ENCODE measurements at places on chromosomes 6 and 20.
A peak's percentile ranks its signal among the peaks of the same experiment; 100 is the strongest.

DNA sequence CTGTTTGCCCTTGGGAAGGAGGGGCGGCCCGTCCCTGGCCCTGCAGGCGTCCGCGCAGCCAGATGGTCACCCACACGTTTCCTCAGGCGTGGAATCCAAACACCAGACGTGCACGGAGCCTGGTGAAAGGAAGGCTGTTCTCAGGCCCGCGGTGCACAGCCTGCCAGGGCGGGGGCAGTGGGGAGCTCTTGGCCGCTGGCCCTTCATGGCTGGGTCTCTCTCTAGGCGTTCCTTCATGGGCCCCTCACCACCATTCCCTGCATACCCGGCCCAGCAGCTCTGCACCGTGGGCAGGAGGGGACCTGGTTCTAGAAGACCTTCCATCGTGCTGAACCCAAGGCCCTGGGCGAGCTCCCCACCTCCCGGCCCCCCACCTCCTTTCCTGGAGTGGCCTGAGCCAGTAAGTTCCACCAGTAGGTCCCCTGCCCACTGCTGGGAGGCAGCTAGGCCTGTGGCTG, 30.4 kb upstream of the SMOC2 start:
- no peak for DNase-seq

- no peak for DNase-seq
These were observed 488.3 kb downstream of the COL12A1 start for GRCh38 chr6:74717591-74717990.

GRCh38 chr6:139927742-139928305, 553.4 kb upstream of the CITED2 start:
- DNase-seq: no peak

GRCh38 chr20:5146871-5147592, 20.2 kb downstream of the CDS2 start:
- no peak for DNase-seq

DNA sequence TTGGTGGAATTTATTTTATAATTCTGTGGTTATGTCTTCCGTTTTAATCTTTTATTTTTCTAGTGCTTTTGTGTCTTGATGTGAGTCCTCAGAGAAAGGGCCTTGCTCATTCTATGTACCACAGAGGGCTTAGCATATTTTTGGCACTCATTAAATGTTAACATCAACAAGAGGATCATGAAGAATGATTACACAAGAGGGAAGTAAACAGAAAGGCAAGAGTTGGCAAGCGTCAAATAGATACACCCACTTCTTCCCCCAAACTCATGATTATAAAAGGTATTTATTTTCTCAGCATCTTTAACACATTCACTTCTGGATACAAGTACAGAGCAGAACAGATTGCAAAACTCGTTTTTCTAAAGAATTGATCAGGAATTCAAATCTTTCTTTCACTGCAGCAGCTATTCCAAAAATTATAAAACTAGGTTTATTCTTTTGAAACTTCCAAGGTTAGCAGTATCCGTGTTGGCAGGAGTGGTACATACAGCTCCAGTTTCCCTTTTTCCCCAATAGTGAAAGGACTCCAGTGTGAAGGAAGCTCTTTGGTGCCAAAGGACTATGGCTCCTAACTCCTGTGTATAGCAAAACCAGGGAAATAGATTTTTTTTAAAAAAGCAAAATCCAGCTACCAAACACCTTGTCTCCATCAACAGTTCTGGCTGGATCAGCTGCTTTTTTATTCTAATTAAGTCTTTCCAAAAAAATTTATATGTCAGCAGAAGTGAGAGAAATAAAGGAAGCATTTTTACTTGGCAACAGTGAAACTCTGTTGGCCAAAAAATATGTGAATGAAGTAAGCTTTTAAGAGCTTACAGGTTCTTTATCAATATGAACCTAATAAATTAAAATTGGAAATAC, 221.9 kb downstream of the ADGRG6 start:
- DNase-seq: no peak

DNA sequence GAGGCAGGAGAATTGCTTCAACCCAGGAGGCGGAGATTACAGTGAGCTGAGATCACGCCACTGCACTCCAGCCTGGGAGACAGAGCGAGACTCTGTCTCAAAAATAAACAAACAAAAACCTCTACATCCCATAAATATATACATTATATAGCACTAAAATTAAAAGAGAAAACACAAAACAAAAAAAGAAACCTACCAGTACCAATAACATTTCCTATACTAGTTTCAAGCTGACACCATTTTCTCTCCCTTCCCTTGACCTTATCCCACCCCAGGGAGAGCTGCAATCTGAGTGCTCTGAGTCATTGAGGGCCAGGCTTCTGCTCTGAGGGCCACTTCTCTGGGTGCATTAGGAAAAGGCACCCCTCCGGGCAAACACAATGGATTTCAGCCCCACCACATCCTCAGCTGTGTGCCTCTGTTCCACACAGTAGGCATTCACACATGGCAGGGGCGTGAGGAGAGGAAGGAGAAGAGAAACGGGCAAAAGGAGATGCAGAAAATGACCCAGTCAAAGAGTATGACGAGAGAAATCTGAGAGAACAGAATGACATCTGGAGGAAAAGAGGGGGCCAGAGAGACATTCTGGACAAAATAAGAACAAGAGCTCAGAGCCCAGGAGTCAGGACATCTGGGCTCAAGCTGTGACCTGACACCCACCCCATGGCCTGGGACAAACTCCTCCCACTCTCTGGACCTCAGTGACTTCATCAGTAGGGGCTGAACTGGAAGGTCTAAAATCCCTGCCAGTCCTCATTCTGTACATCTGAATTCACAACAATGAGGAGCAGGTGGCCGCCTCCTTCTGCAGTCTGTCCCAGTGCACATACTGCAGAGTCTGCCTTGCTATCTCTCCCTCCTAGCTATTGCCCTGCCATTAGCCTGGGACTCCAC, 18.2 kb downstream of the TRIM26 start:
- no peak for DNase-seq

DNA sequence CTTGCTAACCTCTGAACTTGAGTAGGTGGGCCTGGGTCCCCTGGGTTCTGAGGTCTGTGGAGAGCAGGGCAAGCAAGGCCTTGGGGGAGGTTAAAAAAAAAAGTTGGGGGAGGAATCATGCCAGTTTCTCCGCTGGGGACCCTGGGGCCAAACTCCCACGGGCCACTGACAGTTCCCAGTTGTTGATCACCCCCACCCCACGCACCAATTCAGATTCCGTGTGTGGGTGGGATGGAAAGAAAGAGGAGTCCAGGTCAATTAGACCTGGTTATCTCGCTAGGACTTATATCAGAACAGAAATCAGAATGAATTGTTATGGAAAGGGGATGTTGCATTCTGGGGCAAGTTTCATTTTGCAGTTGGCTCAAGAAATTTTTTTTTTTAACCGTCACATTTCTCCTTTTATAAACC, 46.7 kb upstream of the SUPT3H start:
- no peak for DNase-seq

- DNase-seq: no peak
These were observed 830.9 kb upstream of the GJE1 start for GRCh38 chr6:141301779-141302178.

DNA sequence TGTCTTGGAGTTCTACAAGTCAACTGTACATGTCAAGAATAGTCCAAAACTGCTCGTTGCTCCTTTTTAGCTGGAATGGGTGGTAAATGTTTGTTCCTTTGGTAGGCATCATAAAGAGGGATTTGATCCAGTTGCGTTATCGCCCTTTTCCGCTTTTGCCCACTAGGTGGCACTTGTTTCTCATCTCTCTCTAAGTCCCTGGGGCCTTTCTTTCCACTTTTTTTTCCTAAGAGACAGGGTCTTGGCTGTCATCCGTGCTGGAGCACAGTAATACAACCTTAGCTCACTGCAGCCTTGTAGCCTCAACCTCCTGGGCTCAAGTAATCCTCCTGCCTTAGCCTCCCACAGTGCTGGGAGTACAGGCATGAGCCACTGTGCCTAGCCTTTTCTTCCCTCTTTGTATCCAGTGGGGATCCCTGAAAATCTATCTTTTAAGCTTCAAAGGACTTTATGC, 20.7 kb downstream of the GTPBP2 start:
- no peak for DNase-seq

GRCh38 chr6:124963416-124963785, 1.2 kb downstream of the RNF217 start:
- no peak for DNase-seq

GRCh38 chr20:20184149-20184548, 131.8 kb downstream of the CFAP61 start:
- no peak for DNase-seq

DNA sequence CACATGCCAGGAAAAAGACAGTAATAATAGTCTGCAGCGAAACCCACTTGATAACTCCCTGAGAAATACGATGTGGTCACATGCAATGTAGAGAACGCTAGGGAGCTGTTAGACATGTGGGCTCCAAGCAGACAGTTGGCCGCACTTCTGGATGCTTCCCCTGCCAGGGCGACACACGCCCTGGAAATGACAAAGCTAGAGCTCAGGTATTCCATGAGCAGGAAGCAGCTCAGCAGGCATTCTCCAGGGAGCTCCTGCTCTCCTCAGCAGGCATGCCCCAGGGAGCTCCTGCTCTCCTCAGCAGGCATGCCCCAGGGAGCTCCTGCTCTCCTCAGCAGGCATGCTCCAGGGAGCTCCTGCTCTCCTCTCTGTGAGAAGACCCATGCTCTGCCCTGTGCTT, 52.4 kb upstream of the NXT1 start:
- DNase-seq: peak; percentile 59

GRCh38 chr6:111087871-111088667, 766 bp downstream of the SLC16A10 start:
- no peak for DNase-seq

GRCh38 chr6:146546443-146547043, 2.9 kb downstream of the RAB32 start:
- DNase-seq: no peak

GRCh38 chr6:40419377-40419776, 167.8 kb downstream of the LRFN2 start:
- DNase-seq: no peak

- peak; percentile 80 for DNase-seq
These were observed 31.4 kb downstream of the ACSS2 start for GRCh38 chr20:34907616-34908469.

- no peak for DNase-seq
These were observed 655.3 kb downstream of the RNF144B start for GRCh38 chr6:19042420-19042819.

DNA sequence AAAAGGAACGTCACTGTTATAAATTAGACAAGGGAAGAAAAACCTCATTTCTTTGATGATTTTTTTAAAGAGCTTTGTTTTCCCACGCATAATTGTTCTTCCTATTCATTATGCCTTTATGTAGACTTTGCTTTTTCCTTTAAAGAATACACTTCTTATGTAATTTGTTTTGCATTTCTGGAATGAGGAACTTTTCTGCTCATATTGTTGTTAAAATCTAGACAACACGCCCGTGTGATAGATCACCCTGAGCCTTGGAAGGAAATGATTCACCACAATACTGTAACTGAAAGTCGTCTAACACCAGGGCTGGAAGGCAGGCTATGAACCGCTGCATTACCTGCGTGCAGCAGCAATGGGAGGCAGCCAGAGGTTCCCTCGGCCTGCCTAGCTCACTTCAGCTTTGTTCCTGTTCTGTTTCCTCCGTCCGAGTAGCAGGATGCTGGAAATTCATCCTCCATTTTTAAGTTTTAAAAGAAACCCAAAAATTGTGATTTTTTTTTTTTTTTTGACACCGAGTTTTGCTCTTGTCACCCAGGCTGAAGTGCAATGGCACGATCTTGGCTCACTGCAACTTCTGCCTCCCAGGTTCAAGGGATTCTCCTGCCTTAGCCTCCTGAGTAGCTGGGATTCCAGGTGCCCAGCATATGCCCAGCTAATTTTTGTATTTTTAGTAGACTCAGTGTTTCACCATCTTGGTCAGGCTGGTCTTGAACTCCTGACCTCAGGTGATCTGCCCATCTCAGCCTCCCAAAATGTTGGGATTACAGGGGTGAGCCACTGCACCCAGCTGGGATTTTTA, 49.6 kb upstream of the ZNF217 start:
- DNase-seq: peak; percentile 79

GRCh38 chr20:32007787-32008616, 2.2 kb upstream of the CCM2L start:
- DNase-seq: peak; percentile 84

DNA sequence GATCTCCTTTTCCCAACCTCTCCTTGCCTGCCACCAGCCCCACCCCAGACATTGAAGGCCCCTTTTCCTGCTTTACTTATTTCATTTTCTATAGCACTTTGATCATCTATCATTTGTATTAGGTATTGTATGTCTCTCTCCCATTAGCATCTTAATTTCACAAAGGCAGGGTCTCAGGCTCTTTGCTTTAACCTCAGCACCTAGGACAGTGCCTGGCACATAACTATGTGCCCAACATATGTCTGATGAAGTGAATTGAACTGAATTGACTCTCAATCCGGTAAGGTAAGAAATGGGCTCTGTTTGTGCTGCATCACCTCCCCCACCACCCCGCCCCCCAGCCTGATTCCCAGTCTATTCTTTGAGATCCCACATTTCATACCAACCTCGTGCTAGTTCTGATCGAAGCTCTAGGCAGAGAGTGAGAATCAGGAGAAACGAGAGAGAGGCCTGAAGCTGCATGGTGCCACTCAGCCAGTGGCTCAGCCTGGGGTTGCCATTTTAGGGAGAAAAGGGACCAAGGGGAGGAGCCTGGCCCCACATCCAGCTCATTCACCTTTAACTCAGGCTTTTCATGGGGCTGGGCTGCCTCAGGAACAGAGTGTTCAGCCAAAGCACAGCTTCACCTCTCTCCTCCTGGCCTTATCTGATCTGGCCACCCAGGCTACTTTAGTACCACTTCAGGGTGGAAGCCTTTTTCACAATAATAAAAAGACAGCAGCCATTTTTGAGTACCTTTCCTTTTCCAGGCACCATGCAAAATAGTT, at the start of gene SPINT3:
Gene SPINT3 (minus strand): TSS at position 476 of the 767 bp plus-strand sequence. CDS start 14 bp downstream, at position 462.
- no peak for DNase-seq

DNA sequence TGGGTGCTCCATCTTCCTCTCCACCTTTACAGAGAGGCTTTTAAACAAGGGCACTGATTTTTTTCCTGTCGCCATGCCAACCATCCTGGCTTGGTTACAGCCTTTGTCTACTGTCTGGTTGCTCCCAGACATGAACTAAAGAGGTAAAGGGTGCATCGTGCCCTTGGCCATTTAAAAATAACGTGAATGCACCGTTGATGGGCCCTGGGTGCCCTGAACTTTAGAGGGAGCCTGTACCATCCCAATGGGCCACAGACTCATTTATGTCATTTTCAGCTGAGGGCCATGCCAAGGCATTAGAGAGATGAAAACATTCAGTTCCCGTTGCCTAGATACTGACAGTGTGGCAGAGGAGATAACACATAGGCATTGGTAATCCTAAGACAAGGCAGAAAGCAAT, 23.3 kb downstream of the TMC2 start:
- DNase-seq: no peak

All from cardiac septum (tissue), 1 donor.